ENCODE measurements at places on chromosomes 3 and 15.

- no peak for DNase-seq
These were observed 79.0 kb downstream of the IGF1R start for GRCh38 chr15:98727115-98728040.

- no peak for DNase-seq
These were observed 322.5 kb upstream of the COL8A1 start for GRCh38 chr3:99315896-99316295.

GRCh38 chr3:284322-284721 lies 87.8 kb downstream of the CHL1 start:
- no peak for DNase-seq

DNA sequence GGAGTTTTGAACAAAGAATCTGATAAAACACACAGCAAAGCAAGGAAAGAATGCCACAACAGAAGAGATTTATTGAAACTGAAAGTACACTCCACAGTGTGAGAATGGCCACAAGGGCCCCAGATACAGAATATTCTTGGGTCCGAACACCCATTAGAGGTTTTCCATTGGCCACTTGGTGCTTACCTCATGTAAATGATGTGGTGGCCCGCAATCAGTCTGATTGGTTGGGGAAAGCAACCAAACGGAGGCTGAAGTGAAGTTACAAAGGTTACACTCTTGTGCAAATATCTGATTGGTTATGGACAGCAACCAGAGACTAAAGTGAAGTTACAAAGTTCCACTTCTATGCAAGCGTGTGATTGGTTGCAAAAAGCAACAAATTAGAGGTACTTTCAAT lies 20.4 kb downstream of the NSUN3 start:
- DNase-seq: no peak

DNA sequence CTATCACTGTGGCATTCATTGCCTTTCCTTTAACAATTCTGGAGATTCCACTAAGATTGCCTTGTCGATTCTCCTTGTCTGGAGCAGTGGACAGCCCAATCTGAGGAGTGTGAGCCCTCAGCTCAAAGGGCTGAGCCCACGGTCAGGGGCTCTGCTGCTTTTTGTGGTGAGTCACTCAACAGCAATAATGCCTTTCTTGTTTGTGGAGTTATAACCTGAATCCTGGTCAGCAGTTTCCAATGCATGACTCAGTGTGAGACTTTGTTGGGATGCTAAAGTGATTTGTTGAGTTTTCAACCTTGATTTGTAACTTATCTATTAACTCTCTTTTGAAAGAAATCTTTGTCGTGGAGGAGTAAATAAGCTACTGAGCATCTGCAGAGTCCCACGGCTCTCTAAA lies 183.5 kb downstream of the TJP1 start:
- no peak for DNase-seq

GRCh38 chr15:42490291-42490670 lies 660 bp downstream of the ZNF106 start:
- no peak for DNase-seq

DNA sequence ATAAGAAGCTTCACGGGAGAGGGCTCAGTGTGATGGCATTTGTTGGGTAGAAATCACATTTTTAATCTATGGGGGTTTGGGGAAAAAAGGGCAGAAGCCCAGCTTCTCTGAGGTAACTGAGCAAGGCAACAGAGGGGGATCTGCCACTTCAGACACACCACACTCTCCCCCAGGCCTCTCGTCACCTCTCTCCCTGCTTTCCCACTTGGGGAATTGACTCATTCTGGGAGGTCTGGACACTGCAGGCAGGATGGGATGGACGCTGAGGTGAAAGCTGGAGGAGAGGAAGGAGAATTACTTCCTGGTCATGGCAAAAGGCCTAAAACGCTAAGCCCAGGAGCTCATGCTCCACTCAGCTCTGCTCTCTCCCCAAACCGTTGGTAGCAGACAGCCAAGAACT lies 33.2 kb downstream of the MYO5C start:
- no peak for DNase-seq

DNA sequence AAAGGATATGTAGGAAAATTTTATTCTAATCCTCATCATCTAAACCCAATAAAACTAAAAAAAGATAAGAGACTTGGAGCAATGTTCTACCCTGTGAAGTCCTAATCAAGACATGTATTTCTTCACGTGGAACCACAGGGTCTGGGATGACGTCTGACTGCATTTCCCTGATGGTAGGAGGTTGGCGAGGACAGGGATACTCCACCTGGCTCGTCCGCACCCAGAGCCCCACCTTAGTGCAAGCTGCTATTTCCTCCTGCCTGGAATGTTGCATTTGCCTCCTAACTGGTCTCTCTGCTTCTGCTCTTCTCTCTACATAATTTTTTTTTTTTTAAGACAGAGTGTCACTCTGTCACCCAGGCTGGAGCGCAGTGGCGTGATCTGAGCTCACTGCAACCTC lies 57.7 kb upstream of the RASGRP1 start:
- no peak for DNase-seq

DNA sequence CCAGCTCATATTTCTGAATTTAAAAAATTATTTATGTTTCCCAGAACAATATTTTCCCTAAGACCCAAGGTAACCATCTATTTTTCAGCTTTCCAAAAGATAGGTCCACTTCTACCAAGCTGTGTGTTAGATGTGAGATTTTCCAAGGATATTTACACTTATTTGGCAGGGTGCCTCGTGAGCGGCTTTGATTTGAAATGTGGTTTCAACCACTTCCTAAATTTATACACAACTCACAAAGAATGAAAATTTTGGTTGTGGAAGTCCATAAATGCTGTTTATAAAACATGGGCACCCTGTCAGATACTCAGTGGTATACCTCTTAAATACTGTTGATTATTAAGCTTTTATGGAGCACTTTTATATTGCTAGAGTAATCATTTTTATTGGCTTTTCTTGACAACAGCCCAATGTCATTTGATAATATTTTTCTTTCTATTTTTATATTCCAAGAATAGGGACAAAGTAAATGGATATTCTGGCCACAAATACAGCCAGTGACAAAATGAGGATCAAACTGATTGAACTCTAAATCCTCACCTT lies 57.6 kb downstream of the GAP43 start:
- no peak for DNase-seq

- DNase-seq: no peak
These were observed 55.5 kb upstream of the MELTF start for GRCh38 chr3:197085137-197085536.

GRCh38 chr15:72319360-72319984 lies 485 bp downstream of the CELF6 start:
- peak; percentile 40 for DNase-seq

GRCh38 chr15:30953731-30954378 lies 37.6 kb downstream of the MTMR10 start:
- DNase-seq: no peak

- DNase-seq: no peak
These were observed 472.8 kb upstream of the KCNMB2 start for GRCh38 chr3:178063461-178063860.
